ENCODE measurements at places on chromosomes 1 and 21.

- no peak for DNase-seq
These were observed 91.5 kb downstream of the MRPL39 start for GRCh38 chr21:25515484-25516405.

DNA sequence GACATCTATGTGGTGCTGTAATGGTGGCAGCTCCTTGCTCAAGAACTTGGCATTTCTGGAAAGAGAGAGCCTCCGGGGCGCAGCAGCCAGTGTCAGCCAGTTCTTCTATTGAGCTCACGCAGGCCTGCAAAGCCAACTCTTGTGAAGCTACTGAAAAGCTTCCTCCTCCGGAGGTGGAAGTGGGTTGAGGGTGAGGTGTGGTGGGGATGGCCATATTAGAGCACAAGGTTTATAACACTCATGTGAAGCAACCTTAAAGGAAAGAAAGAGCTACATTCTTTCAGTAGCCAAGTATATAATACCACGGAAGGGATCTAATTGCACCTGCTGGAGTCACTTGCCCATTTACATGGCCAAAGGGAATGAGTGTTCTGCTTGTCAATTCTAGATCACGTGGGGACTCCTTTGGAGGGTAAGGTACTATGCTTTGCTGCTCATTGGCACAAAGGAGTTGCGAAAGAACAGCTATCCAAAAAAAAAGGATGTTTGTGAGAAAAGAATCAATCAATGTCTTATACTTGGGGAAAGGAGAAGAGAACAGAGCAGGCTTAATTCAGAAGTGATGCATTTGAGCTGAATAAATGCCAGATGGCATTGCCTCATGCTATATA, 18.3 kb upstream of the MAP10 start:
- no peak for DNase-seq

DNA sequence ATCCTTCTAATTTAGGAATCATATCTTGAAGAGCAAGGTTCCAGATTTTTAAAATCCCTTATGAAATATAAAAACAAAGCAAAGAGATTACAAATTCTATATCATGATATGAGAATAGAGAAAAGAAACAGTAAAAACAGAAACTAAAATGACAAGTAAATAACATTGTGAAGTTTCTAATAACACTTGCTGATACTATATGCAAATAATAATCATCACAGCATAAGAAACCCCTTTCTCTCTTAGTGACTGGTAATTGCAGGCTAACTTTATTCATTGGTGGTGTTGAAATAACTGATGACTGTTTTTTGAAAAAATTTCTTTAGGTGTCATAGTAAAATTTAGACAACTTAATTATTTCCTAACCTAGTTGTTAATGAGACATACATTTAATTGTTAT, 281.6 kb downstream of the PLA2G4A start:
- DNase-seq, result no peak

- no peak for DNase-seq
These were observed 653.9 kb upstream of the CAMK1G start for GRCh38 chr1:208929575-208929974.

DNA sequence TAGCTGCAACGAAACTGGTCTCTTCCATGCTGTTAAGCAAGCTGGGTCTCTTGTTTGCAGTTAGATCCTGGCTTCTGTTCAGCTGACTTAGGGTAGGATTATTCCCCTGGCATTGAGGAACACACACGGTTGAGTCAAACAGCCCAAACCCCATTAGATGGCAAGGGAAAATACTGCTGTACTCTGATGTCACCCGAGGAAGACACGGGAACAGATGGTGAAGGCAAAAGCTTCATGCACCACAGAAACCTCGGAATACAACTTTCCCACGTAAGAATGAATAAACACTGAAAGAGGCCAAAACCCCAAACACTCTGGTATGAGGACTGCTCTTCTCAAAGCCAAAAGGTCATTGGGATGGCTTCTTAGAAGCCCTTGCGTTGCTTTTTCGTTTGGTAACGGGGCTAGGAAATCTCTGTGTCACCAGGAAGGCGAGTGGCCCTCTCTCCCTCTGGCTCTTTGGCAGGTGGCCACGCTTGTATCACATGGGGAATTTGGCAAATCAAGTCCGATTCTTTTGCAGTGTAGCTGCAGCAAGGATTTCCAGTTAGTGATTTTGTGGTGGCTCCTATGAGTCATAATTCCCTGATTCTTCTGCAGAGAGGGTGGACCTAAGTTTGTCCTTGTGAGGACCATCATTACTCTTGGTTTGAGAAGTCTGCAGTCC, 16.7 kb upstream of the LYST start:
- no peak for DNase-seq

DNA sequence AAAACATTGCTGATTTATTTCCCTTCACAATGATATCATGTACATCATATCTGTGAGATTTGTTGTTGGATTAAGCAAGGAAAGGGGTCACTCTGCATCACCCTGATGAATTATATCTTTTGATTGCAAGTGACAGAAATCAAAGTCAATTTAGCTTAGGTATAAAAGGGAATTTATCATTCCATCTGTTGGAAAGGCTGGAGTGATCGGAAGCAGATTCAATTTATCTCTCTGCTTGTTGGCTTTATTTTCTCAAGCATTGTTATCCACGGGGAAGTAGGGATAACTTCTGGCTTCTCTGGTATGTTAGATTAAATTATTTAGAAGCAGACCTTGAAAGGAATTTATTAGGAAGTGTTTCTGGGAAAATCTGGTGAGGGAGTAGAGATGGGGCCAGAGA, 226.6 kb downstream of the PTGER3 start:
- no peak for DNase-seq

DNA sequence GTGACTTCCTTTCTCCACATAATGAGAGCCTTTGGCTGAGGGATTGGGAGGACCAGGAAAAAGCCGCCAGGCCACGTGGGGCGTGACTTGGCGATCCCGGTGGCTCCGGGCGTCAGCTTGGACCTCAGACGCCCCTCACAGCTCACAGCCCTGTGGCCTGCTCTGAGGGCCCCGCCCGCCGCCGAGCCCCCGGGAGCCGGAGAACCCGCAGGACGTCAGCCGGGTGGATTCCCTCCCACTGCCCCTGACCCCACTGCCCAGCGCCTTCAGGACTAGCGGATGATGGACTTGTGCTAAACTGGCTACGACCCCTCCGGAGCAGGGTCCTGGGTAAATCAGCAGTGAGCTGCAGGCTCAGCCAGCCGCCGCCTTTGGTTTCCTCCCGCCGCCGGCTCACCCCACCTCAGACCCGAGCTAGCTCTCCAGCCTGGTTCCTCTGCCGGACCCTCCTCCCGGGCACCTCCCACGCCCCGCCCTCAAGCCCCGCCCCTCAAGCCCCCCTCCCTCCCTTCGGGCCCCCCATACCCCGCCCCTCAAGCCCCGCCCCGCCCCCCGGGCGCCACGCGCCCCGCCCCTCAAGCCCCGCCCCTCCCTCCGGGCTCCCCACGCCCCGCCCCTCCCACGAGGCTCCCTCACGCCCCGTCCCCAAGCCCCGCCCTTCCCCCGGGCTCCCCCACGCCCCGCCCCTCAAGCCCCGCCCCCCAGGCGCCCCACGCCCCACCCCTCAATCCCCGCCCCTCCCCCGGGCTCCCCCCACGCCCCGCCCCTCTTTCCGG, 10.0 kb upstream of the FAAP20 start:
- DNase-seq, result peak; percentile 72

- DNase-seq, result no peak
These were observed 5.6 kb downstream of the MORN1 start for GRCh38 chr1:2385606-2386280.
